ENCODE measurements at places on chromosomes 1 and 21.

GRCh38 chr1:111369645-111370044, 57.9 kb downstream of the OVGP1 start:
- DNase-seq = no peak

- DNase-seq = no peak
These were observed 163.2 kb downstream of the LRRC40 start for GRCh38 chr1:70042090-70042731.

DNA sequence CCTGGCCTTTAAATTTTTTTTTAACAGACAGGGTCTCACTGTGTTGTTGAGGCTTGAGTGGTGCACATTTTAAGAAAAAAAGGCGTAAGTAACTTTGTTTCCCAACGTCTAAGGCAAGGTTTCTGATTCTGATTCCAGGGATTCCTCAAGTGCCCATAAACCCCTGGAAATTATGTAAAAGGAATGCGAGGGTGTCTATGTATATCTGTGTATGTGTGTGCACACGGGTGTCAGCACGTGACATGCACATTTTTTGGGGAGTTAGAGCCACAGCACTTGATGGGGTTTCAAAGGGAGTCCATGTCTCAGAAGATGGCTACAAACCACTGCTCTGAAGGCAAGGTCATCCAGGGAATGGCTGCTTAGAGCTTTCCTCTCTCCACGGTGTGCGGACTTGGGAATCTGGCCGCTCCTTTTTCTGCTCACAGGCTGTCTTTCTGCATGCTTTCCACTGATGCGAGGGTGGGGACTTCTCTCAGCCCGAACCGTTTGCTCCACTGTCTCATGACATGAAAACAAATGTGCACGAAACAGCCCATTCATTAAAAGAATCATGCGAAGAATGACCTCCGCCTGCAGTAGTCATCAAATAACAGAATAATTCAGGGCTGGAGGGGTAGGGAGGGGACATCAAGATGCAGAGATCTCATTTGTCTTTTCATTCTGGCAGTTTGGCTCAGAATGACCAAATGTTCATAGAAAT, 18.7 kb upstream of the RERE start:
- no peak for DNase-seq

DNA sequence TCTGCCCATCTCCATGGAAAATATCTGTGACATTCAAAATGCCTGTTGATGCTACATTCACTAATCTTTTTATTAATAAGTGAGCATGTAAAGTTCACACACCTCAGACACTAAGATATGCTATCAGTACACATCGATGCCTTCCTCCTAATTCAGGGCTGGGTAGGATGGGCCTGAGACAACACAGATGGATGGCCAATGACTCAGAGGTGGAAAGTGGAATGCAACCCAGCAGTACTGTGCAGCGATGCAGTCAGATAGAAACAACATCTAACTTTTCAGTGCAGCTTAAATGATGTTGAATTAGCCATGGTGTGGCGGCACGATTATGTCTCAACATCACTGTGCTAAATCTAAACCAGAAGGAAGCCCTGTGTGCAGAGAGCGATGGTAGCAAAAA, 161.6 kb upstream of the KCNJ15 start:
- no peak for DNase-seq

- DNase-seq = no peak
These were observed 241.5 kb downstream of the BARHL2 start for GRCh38 chr1:90475631-90476030.

- no peak for DNase-seq
These were observed 15.6 kb downstream of the UTP11 start for GRCh38 chr1:38028105-38028591.

DNA sequence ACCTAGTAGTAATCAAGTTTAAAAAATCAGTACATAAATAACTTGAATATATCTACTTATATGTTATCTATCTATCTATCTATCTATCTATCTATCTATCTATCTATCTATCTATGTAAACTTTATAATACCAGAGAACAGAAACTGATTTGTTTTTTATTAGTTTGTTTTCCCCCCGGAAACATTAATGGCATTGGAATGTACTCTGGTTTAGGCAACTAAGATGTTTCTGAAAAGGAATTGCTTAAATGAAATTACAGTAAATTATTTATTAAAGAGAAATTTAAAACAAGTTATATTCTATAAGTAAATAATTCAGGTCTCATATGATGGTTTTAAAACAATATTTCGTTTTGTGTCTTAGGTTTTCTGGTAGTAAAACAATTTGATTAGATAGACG, 681.0 kb upstream of the ADAMTS5 start:
- DNase-seq = no peak

DNA sequence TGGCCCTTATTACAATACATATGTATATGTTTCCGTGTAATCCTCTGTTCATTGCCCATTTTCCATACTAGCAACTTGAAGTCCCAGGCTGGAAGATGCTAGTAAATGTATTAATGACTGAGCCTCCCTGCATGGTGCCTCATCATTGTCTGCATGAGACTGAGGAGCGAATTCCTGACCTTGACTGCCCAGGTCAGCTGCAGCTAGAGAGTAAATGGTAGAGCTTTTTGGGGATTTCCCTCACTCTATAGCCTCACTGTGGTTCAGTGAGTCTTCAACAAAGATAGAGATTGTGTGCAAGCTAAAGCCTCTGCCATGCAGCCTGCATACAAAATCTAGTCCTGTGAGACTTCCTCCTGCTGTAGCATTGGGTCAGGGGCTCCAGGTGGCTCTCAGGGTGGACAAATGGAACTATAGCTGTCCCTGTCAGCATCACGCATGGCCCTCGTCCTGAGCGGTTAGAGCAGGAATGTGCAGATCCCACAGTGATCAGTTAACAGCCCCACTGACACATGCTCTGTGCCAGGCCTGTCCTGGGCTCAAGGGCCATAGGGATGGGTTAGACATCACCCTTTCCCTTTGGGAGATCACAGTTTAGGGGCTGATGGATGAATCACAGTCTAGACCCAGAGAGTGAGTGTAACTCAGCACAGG, 741.7 kb downstream of the MATN1 start:
- DNase-seq = no peak

DNA sequence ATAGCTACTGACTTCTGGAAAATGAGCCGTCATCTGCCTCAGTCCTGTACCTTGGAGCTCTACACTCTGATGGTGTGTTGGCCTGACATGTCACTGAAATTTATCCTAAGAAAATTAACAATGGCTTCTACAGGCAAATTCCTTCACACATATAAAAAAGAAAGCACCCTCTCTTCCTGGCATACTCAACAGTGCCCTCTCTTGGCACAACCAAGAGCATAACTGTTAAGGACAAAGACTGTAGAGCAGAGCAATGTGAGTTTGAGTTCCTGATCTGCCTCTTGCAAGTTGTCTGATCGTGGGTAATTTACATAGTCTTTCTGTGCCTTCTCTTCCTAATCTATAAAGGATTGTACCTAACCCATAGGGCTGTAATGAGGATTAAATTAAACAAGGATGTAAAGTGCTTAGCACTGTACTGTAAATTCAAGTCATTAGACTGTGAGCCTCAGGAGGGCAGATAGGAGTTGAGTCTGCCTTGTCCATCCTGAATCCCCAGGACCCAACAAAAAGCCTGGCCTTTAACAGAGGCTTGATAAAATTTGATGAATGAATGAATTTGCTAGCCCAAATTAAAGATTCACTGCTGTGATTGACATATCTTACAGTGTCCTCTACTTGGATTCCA, 83.5 kb downstream of the SYF2 start:
- peak; percentile 56 for DNase-seq

- DNase-seq = no peak
These were observed 175.7 kb downstream of the ZZZ3 start for GRCh38 chr1:77506771-77507170.

Measured in CD4-positive, alpha-beta T cell treated with Interleukin-21 for 1 hour (primary cell).